Smooth muscle cell of the pulmonary artery (primary cell): ENCODE measurements at places on chromosomes 2 and 18. TPM values are rescaled to one million over a fixed set of nuclear protein-coding genes. Genes with fewer than 3 reads are reported as not detected.

The ABCB11 gene
- under 0.01 and 0.13 TPM in 2 replicates for total RNA-seq

The YES1 gene
- 68.7 and 71.1 TPM in 2 replicates for total RNA-seq

The EML6 gene
- 1.2 and 1.3 TPM in 2 replicates for total RNA-seq

The DBI gene
- 45.1 and 52.4 TPM in 2 replicates for total RNA-seq

The HNMT gene
- total RNA-seq, result 8.0 and 69.4 TPM in 2 replicates

The TBC1D8 gene
- 9.7 and 12.1 TPM in 2 replicates for total RNA-seq

The SERPINB13 gene
- total RNA-seq, result not detected in 2 replicates

The TLX2 gene
- total RNA-seq, result not detected in 2 replicates

The KIAA2012 gene
- total RNA-seq, result not detected in 2 replicates

The KCNG2 gene
- total RNA-seq, result not detected in 2 replicates

The AFF3 gene
- 3.4 and 7.5 TPM in 2 replicates for total RNA-seq

The FIGN gene
- total RNA-seq, result 0.99 and 2.7 TPM in 2 replicates

The ZEB2 gene
- 58.5 and 136 TPM in 2 replicates for total RNA-seq

The MDH1 gene
- 126 and 145 TPM in 2 replicates for total RNA-seq

The OSBPL6 gene
- total RNA-seq, result 2.0 and 4.6 TPM in 2 replicates

The KYNU gene
- total RNA-seq, result 0.20 and 1.0 TPM in 2 replicates

The TSPYL6 gene
- not detected in 2 replicates for total RNA-seq

The COLEC11 gene
- 0.50 and 1.4 TPM in 2 replicates for total RNA-seq

The NEU2 gene
- not detected in 2 replicates for total RNA-seq

The IL1RN gene
- not detected in 2 replicates for total RNA-seq

The CD28 gene
- not detected in 2 replicates for total RNA-seq

The APCDD1 gene
- 0.96 and 8.2 TPM in 2 replicates for total RNA-seq

The SPRED2 gene
- total RNA-seq, result 15.9 and 20.0 TPM in 2 replicates

The C2orf76 gene
- 7.0 and 8.8 TPM in 2 replicates for total RNA-seq

The MARCO gene
- total RNA-seq, result not detected in 2 replicates

The STK16 gene
- 31.2 and 31.4 TPM in 2 replicates for total RNA-seq

The CXCR2 gene
- total RNA-seq, result not detected in 2 replicates

The STON1 gene
- total RNA-seq, result 24.5 and 35.6 TPM in 2 replicates

The CDH19 gene
- 0.33 and 4.3 TPM in 2 replicates for total RNA-seq

The TWIST2 gene
- total RNA-seq, result 20.7 and 29.0 TPM in 2 replicates
